ENCODE measurements at places on chromosomes 1 and 21.

DNA sequence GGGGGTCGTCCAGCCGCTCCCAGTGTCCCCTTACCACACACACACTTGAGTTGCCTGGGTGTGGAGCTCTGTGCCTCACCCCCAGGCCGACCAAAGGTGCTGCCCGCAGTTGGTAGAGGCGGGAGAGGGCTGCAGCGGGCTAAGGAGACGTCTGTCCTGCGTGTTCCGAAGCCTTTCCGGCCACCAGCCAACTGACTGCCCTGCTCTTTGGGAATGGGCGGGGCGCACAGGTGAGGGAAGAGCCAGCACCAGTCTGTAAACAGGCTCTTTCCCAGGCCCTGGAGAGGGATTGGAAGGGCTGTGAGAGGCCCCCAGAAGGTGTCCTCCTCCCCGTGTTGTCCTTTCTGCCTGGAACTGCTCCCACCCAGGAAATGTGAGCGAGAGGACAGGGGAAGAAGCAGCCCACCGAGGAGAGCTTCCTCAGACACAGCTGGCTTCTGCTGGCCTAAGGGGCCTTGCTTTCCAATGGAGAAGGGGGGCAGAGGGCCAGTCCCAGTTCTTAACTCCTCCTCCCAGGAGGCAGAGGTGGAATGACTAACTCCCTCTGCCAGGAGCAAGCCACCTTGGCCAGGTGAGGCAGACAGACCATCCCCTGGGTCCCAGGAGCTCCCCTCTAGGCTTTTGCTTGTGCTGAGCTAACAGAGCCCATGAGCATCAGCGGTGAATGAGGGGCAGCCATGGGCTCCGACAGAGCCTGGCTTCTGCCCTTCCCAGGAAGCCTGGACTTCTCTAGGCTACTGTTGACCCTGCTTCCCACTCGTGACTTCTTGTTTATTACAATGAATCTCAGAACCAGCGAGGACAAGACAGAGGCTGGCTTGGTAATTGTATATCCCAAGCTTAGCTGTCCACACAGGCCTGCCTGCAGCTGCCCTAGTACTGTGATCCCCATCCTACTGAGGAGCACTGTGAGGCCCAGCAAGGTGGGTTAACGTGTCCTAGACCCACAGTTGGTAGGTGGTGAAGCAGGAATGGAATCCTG, 158.1 kb upstream of the COA6 start:
- no peak for DNase-seq

DNA sequence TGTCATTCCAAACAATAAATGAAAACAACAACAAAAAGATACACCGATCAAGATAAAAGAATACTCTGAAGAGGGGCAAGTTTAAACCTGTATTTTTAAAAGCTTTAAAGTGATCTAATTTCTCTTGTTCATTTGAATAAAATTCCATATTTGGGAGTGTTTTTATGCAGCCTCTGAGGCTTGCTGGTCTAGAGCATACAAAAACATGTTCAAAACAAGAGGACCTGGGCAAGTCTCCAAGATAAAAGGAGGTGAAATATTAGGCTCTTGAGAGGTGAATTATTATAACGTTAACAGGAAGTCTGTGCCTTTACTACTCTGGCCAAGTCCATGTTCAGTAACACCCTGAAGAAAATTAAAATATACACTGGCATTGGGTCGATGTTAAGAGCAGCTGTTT, 20.1 kb downstream of the URB1 start:
- no peak for DNase-seq

- no peak for DNase-seq
Measured at GRCh38 chr1:34359411-34359810, 182.7 kb downstream of the C1orf94 start.

GRCh38 chr1:166122873-166123466, 43.8 kb downstream of the FAM78B start:
- no peak for DNase-seq

DNA sequence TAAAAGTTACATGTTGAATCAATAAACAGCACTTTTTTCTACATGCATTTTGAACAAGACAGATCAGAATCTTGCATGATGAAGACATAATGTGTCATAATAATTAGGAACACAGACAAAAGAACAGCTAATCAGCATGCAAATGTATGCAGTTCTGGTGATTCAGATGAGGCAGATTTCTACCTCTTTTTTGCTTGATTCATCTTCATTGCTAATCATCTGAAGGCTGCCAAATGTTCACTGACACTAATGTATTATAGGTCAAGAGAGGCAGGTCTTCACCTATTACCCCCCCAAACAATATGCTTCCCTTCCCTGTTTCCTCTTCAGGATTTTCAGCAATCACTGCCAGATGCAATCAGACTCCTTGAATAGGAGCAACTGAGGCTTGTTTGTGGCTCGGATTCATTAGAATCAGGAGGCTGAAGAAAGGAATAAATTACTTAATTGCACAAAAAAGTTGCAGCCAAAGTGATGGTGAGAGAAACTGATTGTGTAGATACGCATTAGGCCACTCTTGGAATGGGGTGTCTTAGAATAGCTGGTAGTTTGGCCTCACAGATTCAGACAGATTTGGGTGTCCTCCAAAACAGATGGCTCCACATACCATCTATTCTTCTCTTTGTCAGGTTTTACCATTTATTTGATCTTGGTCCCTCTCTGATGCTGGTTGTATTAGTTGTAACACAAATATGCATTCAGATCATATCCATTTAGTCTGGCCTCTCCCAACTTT, 275.4 kb downstream of the RPS6KC1 start:
- DNase-seq = no peak

DNA sequence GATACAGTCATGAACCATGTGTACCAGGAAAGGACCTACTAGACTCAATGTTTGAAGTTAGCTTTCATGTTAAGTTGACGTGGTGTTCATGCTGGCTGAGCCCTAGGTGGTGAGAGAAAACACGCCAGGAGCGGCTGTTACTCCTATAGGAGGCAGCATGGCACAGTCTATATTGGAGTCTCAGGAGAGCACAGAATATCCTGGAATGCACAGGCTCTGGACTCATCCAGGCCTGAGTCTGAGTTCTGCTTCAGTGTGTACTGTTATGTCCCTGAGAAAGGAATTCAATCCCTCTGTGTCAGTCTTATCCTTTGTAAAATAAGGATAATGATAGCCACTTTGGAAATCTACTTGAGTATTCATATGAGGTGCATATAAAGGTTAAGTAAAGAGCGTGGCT, 41.2 kb downstream of the DPT start:
- no peak for DNase-seq

- no peak for DNase-seq
Measured at GRCh38 chr1:43275826-43276620, 6.2 kb downstream of the TMEM125 start.

DNA sequence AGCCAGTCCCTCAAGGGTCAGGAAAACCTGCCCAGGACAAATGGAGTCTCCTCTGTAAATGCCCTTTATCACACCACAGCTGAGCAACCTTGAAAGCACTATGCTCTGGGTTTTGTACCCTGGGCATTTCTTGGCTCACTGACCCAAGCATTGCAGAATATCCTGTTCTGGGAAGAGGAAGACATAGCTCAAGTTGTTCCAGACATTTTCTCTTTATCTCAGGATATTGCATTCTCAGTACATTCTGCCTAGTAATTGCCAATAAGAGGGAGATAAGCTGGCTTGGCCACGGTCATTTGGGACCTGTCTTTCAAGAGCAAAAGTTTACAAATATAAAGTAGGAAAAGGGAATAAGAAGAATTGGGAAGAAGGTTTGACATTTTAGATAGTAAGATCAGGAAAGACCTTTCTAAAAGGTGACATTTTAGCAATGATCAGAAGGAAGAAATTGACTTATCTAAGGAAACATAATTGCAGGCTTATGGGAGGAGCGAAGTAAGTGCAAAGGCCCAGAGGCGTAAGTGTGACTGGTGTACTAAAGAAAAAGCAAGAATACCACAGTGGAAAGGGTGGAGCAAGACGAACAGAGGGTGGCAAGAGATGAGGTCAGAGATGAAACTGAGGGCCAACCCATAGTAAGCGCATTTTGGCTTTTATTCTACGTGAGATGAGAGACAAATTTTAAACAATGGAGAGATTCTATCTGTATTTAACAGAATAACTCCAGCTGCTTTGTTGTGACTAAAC, 394.0 kb upstream of the CXADR start:
- DNase-seq = no peak

GRCh38 chr1:95252422-95252821, 18.4 kb downstream of the RWDD3 start:
- no peak for DNase-seq

GRCh38 chr1:5495596-5496410, 496.4 kb downstream of the NPHP4 start:
- no peak for DNase-seq

- peak; percentile 53 for DNase-seq
Measured at GRCh38 chr1:54996869-54997710, 1.6 kb upstream of the BSND start.

- no peak for DNase-seq
Measured at GRCh38 chr1:246681900-246682895, 42.0 kb upstream of the SCCPDH start.

- DNase-seq = no peak
Measured at GRCh38 chr21:31182231-31183140, 144.2 kb upstream of the KRTAP19-8 start.

DNA sequence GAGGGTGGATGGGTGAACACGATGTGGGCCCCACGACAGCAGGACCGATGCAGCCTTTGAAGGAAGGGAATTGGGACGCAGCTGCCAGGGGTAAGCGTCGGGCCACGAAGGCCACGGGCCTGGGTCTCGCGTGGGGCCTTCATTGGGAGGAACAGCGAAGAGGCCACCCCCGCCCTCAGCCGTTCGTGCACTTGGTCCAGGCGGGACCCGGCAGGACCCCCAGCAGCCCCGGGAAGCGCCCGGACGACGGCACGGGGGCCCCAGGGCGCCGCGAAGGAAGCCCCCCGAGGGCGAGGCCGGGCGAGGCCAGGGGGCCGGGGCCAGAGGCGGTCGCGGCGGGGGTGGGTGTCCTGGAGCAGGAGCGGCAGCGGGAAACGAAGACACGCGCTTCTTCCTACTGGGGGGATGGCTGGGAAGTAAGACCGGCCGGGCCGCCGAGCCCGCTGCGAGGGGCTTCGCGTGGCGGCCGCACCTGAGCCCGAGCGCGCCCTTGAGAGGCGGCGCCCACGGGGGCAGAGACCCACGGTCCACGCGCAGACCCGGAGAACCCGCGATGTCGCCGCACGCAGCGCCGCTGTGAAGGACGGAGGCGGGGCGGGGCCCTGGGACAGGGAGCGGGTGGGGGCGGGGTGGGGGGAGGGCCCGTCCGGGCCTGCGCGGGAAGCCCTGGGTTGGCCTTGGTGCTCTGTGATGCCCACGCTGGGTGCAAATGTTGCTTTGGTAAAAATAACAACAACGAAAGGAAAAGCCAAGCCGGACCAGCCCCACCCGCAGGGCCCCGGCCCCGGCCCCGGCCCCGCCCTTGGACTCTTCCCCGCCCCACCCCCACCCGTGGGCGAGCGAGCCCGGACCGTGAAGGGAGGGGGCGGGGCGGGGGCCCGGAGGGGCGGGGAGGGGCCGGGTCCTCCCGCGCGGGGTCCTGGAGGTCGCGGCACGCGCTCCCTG, 56.0 kb upstream of the ADARB1 start:
- no peak for DNase-seq

DNA sequence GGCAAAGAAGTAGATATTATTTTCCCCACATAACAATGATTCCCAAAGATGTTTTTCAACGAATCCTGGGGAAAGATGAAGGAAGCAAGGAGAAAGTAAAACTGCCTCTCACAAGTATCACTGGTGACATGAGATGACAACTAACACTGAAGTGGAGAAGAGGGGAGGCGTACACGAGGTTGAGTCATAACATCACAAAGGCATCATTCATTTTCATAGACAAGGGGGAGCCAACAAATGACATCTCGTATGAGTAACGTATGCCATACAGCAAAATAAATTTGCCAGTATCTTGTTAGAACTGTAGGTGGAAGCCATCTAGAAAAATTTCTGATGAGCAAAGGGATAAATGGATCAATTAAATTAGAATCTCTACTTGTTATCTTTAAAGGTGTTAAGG, 56.6 kb downstream of the ATP1B1 start:
- DNase-seq = no peak

DNA sequence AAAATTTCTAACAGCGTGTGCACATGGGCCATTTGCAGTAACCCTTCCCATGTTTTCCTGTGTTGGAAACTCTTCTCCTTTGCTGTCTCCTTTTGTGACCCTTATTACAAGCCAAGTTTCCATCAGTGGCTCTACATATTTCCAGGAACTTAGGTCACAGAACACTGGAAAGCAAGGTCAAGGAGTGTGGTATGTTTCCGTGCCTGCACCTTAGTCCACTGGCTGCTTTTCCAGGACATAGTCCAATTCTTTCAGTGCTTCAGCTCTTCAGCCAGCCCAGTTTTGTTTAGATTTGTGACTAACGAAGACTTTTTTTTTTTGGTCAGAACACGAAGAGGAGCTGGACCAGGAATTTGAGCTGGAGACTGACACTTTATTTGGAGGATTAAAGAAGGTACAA, 33.8 kb downstream of the HHAT start:
- no peak for DNase-seq

GRCh38 chr1:209023790-209024189, 559.7 kb upstream of the CAMK1G start:
- DNase-seq = no peak

Data from GM13976 (cell line).